Left cardiac atrium (tissue), 4 donors: ENCODE measurements at places on chromosomes 3 and 15. TPM values are rescaled to one million over a fixed set of nuclear protein-coding genes. Genes with fewer than 3 reads are reported as not detected.

GRCh38 chr3:63635186-63635585, 17.3 kb upstream of the SNTN start:
- DNase-seq = no peak

- DNase-seq = no peak
Measured at GRCh38 chr15:38652998-38653397, 88.4 kb upstream of the RASGRP1 start.

SLC6A1 gene
- 1.2 TPM for total RNA-seq

PLA2G4D gene
- total RNA-seq = not detected

GRCh38 chr15:72474466-72474911, 359 bp downstream of the ARIH1 start:
- no peak for DNase-seq

- DNase-seq = peak; percentile 63
Measured at GRCh38 chr3:39291903-39292329, 12.1 kb upstream of the CX3CR1 start.

- DNase-seq = no peak
Measured at GRCh38 chr15:49758856-49759255, 138.0 kb downstream of the DTWD1 start.

SLC22A13 gene
- total RNA-seq = 0.18 TPM

TPRA1 gene
- 20.4 TPM for total RNA-seq

OR5K4 gene
- total RNA-seq = not detected

CCR9 gene
- total RNA-seq = not detected

DNA sequence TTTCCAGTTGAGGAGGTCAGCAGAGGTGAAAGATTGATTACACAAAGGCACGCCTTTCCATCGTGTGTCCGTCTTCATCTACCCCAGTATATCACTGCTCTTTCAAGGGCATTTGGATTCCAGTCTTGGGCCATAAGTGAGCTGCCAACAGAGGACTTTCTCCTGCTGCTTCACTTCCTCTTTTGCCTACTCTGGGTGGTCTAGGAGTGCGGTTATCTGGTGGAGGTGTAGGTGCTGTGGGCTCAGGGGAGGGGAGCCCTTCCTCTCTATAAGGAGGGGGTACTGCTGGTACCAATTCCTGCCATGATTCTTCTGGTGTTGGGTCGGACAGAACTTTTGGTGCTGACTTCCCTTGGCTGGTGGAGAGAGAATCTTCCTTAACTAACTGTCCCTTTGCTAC, 83.1 kb upstream of the VEPH1 start:
- DNase-seq = no peak

GRCh38 chr15:76972389-76973361, 22.3 kb upstream of the PSTPIP1 start:
- DNase-seq = peak; percentile 78

DNA sequence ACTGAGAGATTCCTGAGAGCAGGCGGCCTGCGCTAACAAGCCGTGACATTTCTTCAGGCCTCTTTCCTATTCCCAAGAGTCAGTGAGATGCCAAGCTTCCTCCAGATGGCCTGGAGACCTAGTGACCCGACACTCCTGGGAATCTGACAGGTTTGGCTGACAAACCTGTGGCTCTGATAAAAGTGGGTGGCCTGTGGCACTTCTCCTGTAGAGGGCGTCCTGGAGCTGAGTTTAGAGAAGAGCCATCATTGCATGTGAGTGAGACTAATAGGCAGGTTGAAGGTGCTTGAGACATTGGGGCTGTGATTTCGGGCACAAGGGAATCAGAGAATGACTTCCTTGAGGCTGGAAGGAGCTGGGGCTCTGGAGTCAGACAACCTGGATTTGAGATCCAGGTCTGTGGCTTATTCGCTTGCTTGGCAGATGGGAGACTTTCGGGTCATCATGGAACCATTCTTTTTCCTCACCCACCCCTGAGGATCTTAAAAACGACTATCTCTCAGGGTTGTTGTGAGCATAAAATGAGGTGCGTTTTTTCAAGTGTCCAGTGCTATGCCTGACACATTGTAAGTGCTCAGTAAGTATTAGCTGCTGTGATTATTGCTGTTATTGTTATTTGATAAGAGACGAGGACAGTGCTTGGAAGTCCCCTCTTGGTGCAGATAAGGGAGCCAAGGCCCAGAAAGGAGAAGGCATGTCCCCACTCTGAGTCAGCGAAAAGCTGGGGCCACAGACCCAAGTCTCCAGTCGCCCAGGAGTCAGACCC, 77.2 kb downstream of the SCN10A start:
- DNase-seq = no peak

GPR15 gene
- total RNA-seq = 0.24 TPM
